ENCODE measurements at places on chromosomes 3 and 15.

DNA sequence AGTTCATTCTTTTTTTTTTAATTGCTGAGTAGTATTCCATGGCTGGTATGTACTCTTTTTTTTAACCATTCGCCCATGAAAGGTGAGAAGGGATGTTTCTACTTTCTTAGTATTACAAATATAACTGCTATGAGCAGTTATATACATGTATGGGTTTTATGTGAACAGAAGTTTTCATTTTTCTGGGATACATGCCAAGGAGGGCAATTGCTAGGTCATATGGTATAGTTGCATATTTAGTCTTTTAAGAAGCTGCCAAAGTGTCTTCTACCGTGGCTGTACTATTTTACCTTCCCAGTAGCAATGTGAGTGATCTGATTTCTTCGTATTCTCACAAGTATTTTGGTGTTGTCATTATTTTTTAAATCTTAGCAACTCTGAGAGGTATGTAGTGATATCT is 11.2 kb upstream of the KLHL40 start:
- no peak for DNase-seq

GRCh38 chr15:101169495-101170071 is 82.3 kb downstream of the CHSY1 start:
- DNase-seq: no peak

- peak; percentile 49 for DNase-seq
These were observed 384.4 kb upstream of the C2CD4B start for GRCh38 chr15:62549345-62549970.

- DNase-seq: no peak
These were observed 949.4 kb downstream of the ROBO1 start for GRCh38 chr3:78818161-78818985.

DNA sequence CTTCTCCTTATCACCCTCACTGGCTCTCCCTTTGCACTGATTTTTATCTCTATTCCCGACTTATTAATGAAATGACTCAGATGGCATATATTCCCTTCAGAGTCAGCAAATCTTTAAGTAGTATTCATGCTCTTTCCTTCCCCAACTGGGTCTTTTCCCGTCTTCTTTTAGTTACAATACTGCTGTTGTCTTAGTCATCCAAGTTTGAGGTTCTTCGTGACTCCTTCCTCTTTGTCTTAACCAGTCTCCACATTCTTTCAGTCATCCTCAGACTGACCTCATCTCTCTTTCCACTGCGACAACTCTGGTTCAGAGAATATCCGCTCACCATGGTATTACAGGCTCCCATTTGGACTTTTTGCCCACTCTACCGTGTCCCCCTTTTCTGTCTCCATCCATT is 12.4 kb downstream of the WDR5B start:
- DNase-seq: no peak

DNA sequence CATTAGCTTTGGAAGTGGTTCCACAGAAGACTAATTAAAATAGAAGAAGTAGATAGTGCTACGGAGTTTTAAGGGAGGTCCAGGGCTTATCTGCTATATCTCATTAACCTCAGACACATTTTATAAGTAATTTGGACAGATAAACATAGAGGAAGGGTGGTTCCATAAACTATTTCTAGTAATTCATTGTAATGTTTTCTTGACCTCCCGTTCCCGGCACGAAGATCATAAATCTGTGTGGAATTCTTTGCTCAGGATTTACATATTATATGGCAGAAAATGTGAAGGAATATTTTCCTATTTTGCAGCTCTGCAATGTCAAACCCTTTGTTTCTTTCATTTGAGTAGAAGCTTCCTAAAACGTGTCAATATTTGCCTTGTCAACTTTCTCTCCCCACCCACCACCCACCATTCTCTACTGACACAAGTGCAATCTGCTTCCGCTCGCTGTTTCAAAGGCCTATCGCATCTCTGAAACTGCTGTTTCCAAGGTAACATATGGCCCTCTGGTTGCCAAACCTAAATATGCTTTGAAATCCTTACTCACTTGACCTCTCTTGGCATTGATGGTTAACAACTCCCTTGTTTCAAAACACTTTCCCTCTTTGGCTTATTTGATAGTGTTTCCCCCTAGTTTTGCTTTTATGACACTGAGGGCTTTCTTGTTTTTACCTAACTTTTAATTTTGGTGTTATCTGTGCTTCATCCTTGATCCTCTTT is 21.4 kb upstream of the PLSCR5 start:
- no peak for DNase-seq

DNA sequence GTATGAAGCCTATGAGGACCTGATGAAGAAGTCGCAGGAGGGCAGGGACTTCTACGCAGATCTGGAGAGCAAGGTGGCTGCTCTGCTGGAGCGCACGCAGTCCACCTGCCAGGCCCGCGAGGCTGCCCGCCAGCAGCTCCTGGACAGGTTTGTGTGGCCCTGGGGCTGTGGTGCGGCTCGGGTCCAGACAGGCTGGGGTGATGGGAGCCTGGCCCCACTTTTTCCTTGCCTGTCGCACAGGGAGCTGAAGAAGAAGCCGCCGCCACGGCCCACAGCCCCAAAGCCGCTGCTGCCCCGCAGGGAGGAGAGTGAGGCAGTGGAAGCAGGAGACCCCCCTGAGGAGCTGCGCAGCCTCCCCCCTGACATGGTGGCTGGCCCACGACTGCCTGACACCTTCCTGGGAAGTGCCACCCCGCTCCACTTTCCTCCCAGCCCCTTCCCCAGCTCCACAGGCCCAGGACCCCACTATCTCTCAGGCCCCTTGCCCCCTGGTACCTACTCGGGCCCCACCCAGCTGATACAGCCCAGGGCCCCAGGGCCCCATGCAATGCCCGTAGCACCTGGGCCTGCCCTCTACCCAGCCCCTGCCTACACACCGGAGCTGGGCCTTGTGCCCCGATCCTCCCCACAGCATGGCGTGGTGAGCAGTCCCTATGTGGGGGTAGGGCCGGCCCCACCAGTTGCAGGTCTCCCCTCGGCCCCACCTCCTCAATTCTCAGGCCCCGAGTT is 29.0 kb downstream of the PTPN23 start:
- no peak for DNase-seq

GRCh38 chr3:42719002-42719401 is 16.4 kb upstream of the HHATL start:
- DNase-seq: no peak

GRCh38 chr3:115341208-115341607 is 194.1 kb upstream of the ZBTB20 start:
- DNase-seq: peak; percentile 62

GRCh38 chr3:66639809-66640356 is 139.1 kb upstream of the LRIG1 start:
- DNase-seq: no peak

DNA sequence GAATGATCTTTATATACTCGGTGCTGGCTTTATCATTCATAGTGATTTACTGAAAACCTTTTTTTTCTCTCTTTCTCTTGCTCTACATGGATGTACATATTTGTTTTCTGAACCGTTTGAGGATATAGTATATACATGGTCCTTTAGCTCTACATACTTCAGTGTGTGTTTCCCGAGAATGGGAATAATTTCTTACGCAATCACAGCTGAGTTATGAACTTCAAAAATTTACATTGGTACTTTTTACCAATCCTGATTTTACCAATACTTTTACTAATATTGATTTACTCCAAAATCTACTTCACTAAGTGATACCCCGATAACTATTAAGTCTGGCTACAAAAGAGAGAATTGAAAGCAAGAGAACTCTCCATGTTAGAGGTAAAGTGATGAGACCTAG is 294.3 kb upstream of the ICE2 start:
- DNase-seq: no peak

GRCh38 chr3:128835096-128835495 is 44.3 kb upstream of the ACAD9 start:
- no peak for DNase-seq

DNA sequence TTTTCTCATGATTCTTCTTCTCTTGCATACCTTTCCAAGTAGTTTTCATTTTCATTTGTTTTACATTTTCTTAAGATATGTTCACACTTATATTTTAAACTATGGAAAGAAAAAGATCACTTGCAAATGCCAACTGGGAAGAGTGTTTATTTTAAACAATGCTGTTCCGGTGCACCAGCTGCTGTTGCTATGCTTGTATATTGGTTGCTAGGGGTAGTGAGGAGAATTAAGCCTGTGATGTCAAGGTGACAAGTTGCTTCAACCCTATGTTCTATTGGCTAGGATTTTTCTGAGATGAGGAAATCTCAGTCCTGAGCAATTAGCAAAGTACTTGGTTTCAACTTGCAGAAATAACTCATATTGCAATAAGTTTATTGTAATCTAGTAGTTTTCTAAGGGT is 500.1 kb downstream of the MFSD1 start:
- DNase-seq: no peak

GRCh38 chr15:68487087-68487843 is 55.3 kb upstream of the ITGA11 start:
- DNase-seq: no peak

GRCh38 chr3:33355611-33356010 is 78.4 kb downstream of the FBXL2 start:
- peak; percentile 63 for DNase-seq
